AG10803 (cell line): ENCODE measurements at places on chromosomes 6 and 20.

DNA sequence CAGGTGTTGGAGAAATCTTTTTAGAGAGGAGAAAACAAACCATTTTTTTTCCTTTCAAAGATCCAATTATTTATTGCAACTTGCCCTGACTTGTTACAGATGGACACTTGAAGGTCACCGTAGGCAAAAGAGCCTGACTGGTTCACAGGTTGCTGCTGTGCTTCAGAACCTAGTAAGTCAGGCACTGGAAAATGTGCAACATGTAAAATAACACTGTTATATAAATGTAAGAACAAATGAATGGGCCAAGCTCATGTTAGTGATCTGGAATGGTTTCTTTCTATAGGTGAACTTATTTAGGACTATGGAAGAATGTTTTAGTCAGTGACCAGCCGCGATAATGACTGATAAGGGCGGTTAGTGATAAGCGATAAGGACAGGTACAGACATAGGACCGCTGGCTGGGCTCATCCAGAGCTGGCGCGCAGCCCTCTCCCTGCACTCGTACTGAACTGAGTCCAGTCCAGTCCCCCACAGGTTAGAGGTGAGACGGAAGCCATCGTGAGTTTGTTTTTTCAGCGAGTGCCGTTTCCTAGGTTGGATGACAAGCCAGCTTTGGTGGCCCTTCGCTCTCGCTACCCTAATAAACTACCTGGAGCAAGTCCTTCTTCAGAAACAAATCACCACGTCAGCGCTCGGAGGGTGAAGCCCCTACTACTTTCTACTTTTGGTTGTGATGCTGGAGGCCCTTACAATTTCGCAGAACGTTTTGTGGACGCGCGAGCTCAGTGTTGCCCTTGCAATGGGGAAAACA, 94.4 kb upstream of the PRDM1 start:
- DNase-seq = no peak

DNA sequence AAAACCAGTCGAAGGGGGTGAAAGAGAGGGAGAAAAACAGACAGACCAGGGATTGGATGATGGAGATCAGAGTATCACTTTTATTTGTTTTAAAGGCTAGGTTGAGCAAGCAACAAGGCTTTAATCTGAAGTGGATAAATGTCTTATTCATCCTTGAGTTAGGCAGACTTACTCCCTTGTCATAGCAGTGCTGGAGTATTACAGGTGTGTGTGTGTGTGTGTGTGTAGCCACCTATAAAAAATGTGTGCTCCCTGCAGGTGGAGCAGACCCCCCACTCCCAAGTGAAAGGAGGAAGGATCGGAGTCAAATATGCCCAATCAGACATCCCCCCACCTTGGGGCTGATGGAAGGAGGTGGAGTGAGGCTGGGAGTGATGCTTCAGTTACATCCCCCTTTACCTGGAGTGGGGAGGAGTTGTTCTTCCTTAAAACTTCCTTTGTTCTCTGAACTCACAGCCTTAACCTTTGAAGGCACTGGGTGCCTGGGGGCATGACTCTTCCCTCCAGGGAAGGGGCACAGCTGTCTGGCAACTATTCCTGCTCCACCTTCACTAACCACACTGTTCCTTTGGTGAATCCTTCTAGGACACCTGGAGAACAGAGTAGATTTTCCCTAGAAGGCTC, 27.3 kb downstream of the PTK7 start:
- DNase-seq = no peak

GRCh38 chr6:13307508-13307995, 20.8 kb downstream of the TBC1D7 start:
- DNase-seq = peak; percentile 26

DNA sequence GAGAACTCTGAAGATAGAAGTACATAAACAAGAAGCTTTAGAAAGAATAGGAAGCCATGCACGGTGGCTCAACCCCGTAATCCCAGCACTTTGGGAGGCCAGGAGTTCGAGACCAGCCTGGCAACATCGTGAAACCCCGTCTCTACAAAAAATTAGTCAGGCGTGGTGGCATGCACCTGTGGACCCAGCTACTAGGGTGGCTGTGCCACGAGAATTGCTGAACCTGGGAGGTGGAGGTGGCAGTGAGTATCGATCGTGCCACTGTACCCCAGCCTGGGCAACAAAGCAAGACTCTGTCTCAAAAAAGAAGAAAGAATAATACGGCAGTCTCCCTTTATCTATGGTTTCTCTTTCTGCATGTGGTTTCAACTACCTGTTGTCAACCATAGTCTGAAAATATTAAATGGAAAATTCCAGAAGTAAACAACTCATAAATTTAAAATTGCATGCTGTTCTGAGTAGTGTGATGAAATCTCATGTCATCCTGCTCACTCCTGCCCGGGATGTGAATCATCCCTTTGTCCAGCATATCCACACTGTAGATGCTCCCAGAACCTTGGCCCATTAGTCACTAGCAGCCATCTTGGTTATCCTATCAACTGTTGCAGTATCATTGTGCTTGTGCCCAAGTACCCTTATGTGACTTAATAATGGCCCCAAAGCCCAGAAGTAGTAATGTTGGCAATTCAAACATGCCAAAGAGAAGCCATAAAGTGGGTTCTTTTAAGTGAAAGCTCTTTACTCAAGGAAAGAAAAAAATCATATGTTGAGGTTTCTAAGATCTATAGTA, 22.1 kb downstream of the DEK start:
- DNase-seq = peak; percentile 88

DNA sequence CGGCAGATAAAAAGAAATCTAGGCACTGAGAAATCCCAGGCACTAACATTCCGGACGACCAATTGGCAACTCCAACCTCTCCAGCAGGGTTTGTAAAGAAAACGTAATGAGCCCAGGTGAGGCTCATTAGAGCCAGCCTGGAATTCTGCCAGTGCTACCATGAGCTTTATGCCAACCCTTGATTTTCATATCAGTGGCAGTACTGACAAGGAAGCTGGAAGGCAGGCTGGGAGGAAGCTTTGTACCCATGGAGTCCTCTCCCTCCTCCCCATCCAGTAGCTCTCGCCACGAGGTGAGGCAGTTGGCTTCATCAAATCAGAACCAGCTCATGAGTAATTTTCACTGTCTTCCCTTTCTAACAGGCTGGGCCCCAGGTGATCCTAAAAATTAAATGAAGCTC, 250.2 kb downstream of the ZNF217 start:
- no peak for DNase-seq

- peak; percentile 79 for DNase-seq
These were observed 170.1 kb downstream of the CLIC5 start for GRCh38 chr6:45845567-45845966.

- peak; percentile 82 for DNase-seq
These were observed 15.8 kb upstream of the THBS2 start for GRCh38 chr6:169269180-169270076.

DNA sequence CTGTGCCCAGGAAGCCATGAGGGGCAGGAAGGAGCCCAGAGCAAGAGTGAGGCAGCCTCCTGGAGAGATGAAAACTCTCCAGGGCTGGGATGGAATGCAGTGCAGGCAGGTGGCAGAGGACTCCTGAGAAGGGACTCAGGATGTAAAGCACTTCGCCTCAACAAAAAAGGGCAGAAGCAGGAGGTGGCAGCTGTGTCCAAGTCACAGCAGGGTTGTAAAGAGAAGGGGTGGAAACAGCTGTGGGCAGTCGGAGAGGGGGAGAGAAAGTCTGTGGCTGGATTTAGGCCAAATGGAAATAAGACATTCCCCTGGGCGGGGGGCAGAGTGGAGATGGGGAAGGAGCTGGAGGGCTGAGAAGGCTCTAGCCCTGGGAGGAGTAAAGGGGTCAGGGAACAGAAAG, 34.9 kb downstream of the CYP21A2 start:
- DNase-seq = no peak

DNA sequence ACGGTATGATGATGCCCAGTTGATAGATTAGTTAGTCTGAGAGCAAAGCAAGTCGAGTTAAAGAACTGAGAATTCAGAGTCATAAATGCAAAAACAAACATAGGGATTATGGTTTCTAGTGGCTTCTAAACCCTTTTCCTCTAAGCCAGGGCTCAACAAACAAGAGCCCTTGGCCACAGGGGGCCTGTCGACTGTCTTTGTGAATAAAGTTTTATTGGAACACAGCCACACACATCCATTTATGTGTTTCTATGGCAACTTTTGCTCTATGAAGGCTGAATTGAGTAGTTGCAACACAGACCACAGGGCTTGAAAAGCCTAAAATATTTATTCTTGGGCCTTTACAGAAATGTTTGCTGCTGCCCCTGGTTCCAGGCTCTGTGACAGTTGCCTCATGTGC, 76.2 kb downstream of the SLC24A3 start:
- DNase-seq = no peak

DNA sequence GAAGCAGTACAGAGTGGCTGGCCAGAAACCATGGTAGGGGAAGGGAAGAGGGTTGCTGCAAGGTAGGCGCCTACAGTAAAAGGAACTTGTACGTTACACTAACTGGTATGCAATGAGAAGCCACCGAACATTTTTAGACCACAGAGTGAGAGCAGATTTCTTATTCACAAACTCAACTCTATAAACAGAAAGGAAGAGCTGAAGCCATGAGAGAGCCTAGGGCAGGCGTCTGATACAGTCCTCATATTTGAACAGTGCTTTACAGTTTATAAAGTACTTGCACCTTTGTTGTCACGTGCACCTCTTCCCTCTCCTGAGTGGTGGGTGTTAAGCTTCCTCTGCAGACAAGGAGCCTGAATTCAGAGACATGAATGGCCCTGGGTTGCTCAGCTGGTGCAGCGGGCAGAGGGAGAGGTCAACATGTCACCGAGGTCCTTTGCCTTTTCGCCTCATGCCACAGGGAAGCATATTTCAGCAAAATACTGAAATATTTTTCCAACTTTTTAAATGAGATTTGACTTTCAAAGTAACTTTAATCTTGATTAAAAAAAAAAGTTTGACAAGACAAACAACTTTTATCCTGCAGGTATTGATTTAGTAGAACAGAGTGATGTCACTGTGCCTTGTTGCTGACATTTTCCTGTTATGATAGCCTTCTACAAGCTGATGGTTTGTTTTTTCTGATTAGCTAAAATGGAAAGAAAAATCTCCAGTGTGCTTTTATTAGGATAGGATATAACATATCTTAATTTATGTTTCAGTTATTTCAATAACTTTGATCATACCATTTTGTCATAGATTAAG, 23.8 kb downstream of the UST start:
- DNase-seq = no peak

GRCh38 chr6:16360365-16360764, 122.0 kb downstream of the GMPR start:
- DNase-seq = no peak

DNA sequence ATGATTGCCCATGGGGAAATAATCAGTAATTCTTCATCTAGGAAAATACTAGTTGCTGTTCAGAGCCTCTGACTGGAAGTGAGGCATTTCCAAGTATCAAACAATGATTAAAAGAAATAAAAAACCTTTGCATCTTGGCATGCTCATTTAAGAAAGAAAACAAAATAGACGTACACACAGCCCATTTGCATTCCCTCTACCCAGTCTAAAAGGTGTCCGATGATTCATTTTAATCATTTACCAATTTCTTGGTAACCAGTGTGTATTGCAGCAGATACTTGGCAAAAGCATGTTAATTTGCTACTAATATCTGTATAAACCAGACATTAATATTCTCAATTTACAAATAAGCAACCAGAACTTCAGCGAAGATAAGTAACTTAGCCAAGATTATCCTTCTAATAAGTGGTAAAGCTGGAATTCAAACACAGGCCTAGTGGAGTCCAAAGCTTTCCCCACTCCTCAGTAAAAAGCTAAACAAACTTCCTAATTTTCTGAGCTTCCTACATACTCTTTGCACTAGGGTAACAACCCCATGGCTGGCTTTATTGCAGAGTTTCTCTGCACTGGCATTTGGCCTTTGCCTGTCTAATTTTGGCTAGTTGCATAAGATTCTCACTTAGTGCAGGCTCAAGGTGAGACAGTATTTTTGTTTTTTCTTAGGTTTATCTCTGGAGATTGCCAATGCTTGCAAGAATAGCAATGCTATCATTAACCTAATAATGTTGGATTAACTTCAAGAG, 338.1 kb downstream of the PRKN start:
- no peak for DNase-seq

- DNase-seq = no peak
These were observed 54.7 kb downstream of the LRFN2 start for GRCh38 chr6:40532349-40533000.

GRCh38 chr6:157672726-157673412, 150.2 kb upstream of the SNX9 start:
- no peak for DNase-seq

GRCh38 chr20:4326195-4327065, 311.1 kb upstream of the RNF24 start:
- DNase-seq = no peak

GRCh38 chr6:36772397-36772796, 66.8 kb downstream of the CPNE5 start:
- no peak for DNase-seq

GRCh38 chr6:68726992-68727391, 91.9 kb downstream of the ADGRB3 start:
- no peak for DNase-seq

- DNase-seq = peak; percentile 89
These were observed at the start of gene LATS1 for GRCh38 chr6:149717588-149718458. LATS1 (minus strand) TSS chr6:149718101; CDS start chr6:149702126, 15,975 bp downstream.

- peak; percentile 55 for DNase-seq
These were observed 250.7 kb upstream of the FAM83B start for GRCh38 chr6:54595844-54596243.

DNA sequence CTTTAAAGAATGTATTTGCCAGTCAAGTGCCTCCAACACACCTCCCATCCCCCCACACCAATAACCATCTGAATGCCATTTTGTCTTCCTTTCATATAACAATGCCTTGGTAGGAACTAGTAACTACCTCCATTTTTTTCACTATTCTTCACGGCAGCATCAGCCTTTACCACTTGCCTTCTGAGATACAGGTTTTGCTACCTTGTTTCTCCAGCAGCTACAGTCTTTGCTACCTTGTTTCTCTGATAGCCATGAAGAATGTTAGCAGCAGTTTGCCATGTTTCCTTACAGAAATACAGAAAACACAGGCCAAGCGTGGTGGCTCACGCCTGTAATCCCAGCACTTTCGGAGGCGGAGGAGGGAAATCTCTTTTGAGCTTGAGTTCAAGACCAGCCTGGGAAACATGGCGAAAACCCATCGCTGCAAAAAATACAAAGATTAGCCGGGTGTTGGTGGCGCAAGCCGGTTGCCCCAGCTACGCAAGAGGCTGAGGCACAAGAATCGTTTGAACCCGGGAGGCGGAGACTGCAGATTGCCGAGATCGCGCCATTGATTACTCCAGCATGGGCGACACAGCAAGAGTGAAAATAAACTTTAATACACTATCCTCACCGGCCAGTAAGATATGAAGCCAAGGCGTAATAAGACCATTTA, 100.9 kb downstream of the HFE start:
- peak; percentile 54 for DNase-seq

DNA sequence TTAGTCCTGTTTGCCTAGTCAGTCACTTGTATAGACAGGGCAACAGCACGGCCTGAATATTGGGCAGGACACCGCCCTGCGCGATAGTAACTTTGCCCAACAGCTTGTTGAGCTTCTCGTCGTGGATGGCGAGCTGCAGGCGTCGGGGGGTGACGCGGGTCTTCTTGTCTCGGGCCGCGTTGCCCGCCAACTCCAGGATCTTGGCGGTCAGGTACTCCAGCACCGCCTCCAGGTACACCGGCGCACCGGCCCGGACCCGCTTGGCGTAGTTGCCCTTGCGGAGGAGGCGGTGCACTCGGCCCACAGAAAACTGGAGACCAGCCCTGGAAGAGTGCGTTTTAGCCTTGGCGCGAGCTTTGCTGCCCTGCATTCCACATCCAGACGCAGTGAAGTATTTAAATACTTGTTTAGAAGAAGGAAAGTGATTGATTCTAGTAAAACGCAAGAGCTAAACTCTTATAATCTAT, 92.8 kb upstream of the BTN3A2 start:
- no peak for DNase-seq
